ENCODE measurements at places on chromosomes 16 and 17.

DNA sequence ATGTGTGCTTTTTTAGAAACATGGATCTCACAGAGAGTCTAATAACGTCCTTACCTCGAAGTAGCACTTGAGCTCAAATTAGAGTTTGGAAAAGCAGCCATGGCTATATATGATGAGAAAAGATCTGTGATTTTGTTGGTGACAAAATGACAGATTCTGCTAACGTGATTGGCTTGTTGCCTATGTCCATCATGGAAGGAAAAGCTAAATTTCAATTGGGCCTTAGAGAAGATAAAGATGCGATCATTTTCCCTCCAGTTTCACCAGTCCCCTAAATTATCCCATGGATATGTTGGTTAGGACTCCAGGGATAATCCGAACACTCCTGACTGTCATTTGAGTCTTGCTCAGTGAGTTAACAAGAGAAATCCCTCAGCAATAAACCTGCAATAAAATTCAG lies 175.8 kb downstream of the C16orf95 start:
- no peak for DNase-seq

DNA sequence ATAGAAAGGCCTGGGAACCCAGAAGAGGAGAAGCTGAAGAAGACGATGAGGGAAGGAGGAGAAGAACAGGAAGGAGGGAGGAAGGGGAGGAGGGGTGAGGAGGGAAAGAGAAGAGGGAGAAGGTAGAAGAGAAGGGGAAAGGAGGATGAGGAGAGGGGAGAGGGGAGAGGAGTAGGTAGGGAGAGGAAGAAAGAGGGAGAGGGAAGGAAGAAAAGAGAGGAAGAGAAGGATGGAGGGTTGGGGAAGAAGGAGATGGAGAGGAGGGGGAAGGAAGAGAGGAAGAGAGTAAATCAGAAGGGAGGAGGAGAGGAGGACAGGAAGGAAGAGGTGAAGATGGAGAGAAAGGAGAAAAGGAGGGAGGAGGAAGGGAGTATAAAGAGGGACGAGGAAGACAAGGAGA lies 109.6 kb upstream of the IRX6 start:
- no peak for DNase-seq

GRCh38 chr16:79296491-79296890 lies 304.0 kb downstream of the MAF start:
- DNase-seq, result no peak

DNA sequence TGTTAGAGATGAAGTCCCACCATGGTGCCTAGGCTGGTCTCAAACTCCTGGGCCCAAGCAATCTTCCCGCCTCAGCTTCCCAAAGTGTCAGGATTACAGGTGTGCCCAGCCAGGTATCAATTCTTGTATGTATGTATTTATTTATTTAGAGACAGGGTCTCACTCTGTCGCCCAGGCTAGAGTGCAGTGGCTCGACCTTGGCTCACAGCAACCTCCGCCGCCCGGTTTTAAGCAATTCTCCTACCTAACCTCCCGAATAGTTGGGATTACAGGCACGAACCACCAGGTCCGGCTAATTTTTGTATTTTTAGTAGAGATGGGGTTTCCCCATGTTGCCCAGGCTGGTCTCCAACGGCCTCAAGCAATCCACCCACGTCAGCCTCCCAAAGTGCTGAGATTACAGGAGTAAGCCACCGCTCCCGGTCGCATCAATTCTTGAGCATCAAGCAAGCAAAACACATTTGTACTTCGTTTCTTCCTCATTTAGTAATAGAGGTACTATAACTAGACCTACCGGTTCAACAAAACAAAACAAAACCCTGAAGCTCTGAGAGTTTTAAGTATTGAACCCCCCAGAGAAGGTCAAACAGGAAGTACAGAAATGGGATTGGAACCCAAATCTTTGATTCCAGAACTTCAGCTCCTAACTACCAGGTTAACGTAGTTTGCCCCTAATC lies 1.0 kb upstream of the ZNF500 start:
- peak; percentile 21 for DNase-seq

DNA sequence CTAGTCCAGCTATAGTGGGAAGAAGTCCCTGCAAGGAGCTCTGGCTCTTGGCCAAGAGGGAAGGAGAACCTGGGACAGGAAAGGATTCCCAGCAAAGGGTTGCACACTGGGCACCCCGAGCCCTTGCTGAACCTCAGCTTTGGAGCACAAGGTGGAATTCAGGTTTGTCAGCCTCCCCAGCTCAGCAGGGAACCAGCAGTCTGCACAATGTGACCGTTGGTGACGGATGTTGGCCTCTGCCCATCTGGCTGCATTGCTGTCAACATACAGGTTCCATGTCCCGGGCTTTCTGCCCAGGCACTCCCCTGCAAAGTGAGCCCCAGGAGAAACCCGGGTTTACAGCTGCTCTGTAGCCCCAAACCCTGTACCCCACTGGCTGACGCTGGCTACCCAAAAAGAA lies 6.7 kb downstream of the RPRML start:
- no peak for DNase-seq
